ENCODE measurements at places on chromosomes 2 and 18.

DNA sequence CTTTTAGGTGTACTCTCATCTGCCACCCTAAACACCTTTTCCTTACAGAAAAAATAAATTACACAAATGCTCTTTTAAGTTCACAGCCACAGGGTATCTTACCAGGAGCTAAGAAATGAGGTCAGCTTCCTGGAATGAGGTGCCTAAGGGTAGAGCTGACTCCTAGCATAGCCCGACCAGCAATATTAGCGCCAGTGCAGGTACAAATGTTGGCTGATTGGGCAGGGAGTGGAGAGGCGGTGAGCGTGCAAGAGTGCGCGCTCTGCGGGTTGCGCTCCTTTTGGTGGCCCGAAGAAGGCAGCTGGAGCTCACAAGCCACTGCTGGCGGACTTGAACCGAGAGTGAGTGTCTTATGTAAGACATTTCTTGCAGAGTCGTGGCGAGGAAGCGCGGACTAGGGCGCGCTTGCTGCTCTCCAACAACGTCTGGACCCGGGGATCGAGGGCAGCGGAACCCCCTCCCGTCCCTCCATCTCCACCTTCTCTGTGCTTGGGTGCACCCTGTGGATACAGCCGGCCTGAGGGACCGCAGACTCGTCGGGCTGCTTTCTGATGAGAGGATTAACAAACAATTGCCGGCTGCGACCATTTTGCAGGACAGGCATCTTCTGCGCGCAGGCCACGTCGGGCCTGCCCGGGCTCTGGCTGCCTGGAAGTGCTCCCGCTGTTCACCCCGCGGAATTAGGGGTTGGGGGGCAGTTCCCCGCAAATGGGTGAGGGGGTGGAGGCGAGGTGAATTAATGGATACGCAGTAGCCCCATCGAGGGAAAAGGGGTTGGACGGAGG is 17.3 kb downstream of the BOLA3 start:
- DNase-seq, result no peak

DNA sequence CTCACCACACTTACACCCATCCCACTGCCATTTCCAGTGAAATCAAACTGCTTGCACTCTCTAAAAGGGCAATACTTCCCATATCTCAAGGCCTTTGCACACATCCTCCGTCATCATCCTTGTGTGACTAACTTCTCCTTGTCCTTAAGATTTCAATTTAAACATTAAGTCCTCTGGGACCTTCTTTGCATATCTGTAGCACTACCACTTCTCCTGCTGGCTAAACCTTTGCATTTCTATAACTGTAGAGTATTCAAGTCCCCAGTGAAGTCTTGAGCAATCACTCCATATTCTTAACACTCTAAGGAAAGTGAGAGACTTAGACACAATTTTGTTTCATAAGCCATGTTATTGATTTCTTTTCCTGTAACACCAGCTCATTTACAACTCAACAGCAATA is 136.8 kb upstream of the EPHA4 start:
- no peak for DNase-seq

DNA sequence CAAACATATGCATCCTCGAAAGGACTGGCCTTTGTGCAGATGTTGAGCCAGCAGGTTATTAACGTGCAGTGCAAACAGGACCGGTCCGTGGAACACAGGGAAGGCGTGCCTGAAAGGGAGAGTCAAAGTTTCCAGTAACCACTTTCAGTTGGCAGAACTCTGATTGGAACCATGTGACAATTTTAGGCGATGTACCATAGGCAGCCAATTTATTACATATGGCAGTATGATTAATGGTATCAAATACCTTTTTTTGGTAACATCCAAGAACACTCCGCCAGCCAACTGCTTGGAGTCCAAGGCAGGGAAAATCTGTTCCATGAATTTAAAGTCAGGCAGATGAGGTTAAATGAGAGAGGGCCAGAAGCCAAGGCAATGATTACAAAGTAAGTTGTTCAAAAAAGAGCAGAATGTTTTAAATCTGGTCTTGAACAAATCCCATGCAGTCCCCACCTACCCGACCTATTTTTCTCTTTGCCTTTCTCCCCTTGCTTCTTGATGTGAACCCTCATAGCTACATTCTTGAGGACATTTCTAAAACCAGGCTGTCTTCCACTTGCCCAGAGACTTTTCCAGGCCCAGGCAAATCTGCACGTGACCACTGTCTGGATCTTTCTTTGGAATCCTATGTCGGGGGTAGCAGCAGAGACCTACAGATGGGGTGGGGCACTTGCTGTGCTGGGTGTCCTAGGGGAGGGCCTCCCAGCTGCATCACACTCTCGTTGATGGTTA is 351.7 kb downstream of the HRH4 start:
- no peak for DNase-seq

DNA sequence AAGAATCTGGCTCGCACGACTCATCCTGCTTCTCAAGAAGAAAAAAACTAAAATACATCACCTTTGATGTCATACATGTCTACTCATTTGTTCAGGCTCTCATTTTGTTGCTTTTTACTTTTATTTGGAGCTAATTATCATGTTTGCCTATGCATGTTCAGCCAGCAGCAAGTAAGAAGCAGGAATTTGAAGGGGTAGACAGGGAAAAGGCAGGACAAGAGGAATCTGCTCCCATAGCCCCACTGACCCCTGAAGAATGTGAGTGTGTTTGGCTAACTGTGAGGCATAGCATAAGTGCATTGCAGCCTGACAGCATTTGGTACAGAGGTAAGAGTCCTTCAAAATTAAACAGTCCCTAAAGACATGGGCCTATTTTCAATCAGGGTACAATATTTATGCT is 72.7 kb downstream of the NYAP2 start:
- no peak for DNase-seq

DNA sequence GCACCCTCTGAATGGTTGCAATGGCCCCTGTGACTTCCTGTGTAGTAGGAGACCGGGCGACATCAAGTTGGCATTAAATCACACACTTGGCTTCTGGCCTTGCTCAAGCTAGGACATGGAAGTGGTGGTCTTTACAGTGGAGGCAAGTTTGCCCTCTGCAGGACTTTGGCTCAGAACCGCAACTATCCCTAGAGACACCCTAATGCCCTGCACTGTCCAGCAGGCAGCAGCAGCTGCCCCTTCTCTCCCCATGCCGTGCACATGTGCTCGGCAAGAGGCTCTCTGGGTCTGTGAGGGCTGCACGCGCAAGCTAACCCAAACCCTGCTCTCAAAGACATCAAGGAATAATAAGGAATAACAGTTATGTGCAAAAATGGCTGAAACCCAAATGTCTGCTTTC is 106.5 kb downstream of the COL6A3 start:
- DNase-seq, result no peak

DNA sequence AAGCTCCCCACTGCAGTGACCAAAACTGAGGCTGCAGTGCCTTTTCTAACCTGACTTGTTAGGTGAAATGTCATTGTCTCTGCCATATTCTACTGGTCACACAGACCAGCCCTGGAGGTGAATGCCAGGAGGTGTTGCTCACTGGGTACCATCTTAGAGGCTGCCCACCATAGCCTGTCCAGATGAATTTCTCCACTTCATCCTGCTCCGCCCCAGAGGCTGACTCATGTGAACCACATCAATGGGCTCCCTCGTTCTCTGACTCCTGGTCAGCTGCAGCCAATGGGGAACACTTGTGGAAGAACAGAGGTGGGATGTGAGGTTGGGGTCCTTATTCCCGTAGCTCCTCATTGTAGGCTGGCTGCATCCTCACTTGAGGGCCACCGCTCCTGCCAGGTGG is 3.4 kb upstream of the NARS1 start:
- DNase-seq, result no peak
